Activated CD8-positive, alpha-beta memory T cell treated with anti-CD3 and anti-CD28 coated beads, Interleukin-2, amount 10 ng/mL, durations not matched to agents 7 days and 5 days (primary cell): ENCODE measurements at places on chromosomes 13 and 19.
A peak's percentile ranks its signal among the peaks of the same experiment; 100 is the strongest.

DNA sequence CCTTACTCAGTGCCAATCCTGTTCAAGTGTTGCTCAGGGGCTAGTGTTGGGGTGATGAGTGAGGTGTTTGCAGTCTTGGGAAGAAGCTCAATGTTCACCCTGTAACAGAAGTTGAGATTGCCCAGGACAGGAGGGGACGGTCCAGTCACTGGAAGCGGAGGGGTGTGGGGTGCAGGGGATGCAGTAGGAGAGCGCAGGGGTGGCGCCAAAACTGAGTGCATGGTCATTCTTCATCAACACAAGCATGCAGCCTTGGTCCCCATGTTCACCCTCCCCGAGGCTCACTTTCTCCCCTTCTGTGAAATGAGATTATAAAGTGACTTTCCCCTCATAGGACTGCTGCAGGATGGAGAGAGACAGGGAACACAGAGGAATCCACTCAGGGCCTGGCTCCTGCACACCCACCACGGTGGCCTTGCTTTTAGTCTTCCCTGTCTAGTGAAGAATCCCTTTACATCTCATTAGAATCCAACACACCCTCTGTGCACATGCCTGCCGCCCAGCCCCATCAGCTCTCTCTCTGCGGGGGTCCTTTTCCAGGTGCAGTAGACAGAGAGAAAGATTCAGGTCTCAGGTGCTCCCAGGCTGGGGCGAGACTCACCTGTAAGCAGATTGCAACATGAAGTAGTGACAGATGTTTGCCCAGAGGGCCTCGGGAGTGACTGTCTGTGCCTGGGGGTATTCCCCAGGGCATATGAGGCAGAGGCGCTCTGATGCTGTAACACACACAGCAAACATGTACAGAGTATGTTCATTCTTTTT, 93.2 kb downstream of the TSHZ3 start:
- DNase-seq: peak; percentile 22

- DNase-seq: no peak
Observed at GRCh38 chr19:38441657-38442348, 8.3 kb downstream of the RYR1 start.

- DNase-seq: no peak
Observed at GRCh38 chr13:86193281-86193680, 394.1 kb upstream of the SLITRK6 start.

DNA sequence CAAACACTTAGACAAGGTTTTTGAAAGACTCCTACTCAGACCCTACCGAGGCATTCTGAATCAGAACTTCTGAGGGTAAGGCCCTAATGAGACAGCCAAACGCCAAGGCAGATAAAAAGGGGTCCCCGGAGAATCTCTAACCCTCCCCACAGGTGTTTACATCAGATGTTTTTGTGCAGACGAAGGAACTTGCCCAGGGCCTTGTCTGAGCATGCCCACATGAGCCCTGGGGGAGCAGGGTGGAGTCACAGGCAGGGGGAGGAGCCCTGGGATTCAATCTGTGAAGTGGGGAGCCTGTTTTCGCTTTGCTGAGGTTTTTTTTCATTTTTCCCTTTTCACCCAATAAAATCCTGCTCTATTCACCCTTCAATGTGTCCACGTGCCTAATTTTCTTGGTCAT, 61.6 kb upstream of the MED4 start:
- DNase-seq: peak; percentile 85

GRCh38 chr19:17209126-17210036, 5.8 kb upstream of the USE1 start:
- DNase-seq: peak; percentile 76

DNA sequence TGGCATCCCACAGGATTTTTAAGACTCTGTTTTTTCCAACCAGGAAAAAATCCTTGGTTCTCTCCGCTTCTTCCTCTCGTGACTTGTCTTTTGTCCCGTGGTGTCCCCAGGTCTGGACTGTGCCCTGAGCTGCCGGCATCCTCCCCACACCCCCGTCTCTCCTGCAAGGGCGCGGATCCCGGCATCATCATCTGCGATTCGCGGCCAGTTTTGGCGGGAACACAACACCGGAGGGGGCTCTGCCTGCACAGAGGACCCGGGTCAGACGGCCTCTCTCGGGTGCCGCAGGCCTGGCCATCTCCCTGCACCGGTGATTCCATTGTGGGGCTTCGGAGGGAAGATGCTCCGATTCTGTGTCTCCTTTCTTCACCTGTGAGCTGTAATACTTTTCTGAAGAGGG, 18.8 kb upstream of the GAS6 start:
- DNase-seq: peak; percentile 33

DNA sequence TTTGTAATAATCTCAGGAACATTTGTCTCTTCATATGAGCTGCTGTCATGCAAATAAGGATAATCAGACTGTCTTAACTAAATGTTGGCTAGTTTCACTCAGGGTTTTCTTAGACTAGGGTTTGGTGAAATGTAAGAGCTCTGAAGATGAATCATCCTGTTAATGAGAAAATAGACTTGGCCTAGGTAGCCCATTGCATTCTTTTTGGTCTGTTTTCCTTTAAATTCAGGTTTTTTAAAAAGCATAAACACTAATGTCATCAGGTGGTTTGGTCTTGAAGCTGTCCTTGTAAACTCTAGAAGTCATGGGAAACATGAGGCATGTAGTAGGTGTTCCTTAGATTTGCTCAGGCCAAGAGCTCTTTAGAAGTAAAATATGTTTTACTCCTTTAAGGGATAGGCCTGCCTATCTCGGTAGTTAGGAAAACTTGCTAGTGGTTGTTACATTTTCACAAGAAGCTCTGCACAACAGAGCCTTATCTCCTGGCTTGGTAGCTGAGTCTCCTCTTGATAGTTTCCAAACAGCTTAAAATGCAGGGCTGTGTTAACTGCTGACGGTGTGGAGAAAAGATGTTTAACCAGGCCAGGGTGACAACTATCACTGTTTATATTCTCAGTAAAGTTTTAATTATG, 62.0 kb upstream of the C1QTNF9B start:
- DNase-seq: no peak

GRCh38 chr13:24505756-24506155, 6.8 kb downstream of the PARP4 start:
- DNase-seq: no peak

DNA sequence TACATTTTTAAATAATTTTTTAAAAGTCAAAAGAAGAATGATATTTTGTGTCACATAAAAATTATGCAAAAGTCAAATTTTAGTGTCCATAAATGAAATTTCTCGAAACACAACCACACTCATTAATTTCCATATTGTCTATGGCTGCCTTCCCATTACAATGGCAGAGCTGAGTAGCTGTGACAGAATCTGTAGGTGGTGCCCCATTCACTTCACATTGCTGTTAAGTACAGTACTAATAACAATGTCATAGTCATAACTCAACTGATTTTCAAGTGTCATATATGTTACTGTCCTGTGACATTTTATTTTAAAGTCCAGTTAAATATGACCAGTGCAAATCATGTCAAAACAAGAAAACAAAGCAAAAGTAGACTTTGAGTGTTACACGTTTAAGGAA, 114.3 kb downstream of the SPRY2 start:
- DNase-seq: no peak

DNA sequence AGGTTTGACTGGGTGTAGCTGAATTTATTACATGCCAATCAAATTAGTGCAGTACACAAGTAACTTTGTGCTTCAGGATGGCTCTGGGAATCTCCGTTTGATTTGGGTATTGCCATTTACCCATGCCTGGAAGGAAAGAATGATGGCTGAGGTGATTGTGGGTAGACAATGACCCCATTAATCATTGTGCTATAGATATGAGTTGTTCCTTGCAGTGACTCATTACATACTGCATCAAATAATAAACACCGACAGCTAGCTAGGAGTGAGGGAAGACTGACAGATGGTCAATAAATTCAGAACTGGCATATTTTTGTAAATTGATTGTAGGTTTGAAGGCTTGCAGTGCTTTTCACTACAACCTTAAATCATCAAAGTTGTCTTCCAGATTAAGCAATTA, 1069.5 kb downstream of the DIAPH3 start:
- no peak for DNase-seq

DNA sequence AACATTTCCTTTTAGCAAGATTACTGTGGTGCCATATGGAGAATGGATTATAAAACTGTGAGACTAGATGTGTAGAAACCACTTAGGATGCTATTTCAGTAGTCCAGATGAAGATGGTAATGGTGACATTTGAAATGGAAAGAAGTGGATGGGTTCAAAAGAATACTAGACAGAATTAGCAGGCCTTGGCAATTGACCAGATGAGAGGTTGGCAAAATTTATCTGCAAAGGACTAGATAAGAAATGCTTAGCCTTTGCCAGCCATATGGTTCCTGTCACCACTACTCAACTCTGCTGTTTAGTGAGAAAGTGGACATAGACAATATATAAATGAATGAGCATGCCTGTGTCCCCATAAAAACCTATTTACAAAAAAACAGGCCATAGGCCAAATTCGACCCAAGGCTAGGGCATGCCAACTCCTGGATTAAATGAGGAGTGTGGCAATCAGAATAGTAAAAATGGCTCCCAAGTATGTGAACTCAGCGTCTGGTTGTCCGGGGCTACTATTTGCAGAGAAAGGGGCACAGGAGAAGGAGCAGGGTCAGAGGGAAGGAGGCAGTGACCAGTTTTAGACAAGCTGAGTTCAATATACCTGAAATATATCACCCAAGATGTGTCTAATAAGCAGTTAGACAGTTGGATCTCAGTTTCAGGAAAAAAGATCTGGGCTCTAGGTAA, 98.4 kb downstream of the ENOX1 start:
- no peak for DNase-seq

- DNase-seq: no peak
Observed at GRCh38 chr19:48094855-48095203, 15.8 kb downstream of the PLA2G4C start.

DNA sequence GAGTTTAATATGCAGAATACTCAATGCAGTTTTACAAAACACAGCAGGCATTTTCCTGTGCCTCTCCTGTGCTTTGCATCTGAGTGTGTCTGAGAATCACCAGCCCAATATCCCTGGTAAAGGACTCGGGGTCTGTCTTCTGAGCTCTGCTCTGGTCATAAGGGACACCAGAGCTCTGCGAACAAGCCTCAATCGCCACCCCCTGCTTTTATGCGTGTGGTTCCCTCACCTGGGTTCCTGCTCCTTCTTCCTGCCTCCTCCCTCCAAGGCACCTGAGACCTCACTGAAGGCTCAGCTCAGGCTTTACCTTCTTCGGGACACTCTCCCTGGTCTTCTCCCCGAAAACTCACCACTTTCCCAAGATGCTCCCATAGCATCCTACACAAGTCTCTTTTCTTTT, 84.5 kb downstream of the EFNB2 start:
- no peak for DNase-seq

DNA sequence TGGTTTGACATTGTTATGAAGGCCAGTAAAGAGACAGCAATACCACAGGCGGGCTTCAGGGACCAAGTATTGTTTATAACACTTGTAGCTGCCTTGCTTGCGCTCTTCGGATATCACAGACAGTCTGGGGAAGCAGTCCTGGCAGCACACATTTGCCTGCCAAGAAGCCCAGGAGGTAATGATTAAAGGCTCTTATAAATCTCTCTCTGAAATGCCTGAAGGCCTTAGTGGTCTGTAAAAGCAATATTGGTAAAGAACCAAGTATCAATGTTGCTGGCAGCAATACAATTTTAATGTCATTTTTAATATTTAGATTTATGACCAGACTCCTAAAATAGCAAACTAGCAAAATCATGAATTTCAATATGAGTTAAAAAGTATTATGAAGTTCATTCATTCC, 1312.4 kb downstream of the PCDH9 start:
- no peak for DNase-seq

DNA sequence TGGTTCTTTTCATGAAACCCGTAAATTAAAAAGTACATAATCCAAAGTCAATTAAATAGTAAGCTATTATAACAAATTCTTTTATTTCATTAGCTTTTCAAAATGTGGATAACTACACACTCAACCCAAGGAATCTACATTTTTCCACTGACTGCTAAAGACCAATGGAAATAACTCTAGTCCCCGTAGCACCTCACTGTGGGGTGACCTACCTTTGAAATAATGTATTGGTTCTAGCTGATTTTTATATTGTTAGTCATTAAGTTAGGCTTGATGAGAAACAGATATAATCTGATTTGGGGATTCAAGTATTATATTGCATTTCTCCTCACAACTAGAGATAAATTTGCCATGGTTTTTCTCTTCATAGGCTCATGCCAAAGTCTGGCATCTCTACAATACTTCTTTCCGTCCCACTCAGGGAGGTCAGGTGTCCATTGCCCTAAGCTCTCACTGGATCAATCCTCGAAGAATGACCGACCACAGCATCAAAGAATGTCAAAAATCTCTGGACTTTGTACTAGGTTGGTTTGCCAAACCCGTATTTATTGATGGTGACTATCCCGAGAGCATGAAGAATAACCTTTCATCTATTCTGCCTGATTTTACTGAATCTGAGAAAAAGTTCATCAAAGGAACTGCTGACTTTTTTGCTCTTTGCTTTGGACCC, 37.3 kb downstream of the KL start:
- no peak for DNase-seq

- no peak for DNase-seq
Observed at GRCh38 chr19:16377521-16377920, 52.9 kb downstream of the KLF2 start.

DNA sequence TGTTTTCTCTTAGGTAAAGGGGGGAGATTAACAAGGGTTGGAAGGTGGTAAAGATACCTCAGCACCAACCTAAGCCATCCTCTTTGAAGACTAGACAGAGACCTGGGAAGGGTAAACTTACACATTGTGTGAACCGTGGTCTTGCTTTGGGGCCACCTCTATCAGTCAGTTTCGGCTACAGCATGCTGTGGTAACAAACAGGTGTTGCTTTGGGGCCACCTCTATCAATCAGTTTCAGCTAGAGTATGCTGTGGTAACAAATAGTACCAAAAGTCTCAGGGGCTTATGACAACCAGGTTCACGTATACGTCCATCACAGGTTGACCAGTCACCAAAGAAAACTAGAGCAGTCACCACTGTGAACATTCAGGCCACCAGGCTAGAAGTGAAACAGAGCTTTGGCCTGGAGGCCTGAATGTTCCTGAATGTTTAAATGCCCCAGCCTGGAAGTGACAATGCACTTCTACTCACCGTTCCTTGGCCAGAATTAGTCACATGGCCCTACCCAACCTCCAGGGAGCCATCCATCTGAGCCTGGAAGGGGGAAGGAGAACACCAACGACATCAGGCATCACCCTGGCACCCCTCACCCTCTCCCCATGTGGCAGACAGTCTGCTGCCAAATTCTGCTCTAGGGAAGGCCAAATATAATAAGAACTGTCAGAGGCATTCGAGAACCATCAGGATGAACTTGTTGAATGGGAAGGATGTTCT, 3.8 kb downstream of the FXYD7 start:
- no peak for DNase-seq

GRCh38 chr13:60647547-60647946, 250.5 kb downstream of the TDRD3 start:
- DNase-seq: no peak
